ENCODE measurements at places on chromosomes 5 and 9.

DNA sequence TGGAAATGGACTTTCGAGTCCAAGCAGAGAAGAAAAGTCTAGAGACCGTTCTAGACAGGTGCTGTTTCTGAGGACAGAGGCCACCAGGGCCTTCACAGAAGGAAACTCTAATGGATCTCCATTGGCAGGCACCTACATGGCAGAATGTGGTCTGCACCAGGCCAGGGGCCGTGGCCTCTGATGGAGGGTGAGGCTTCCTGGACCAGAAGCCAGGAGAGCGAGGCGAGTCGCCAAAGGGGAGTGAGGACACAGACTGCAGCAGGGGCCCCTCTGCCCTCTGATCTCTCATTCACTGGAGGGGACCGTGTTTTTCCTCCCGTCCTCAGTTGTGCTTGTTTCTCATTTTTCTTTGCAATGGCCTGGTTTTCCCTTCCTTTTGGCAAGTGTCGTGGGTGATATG lies 41.1 kb downstream of the ALG2 start:
- DNase-seq, result no peak

GRCh38 chr9:110728058-110728457 lies 59.5 kb downstream of the MUSK start:
- DNase-seq, result no peak

DNA sequence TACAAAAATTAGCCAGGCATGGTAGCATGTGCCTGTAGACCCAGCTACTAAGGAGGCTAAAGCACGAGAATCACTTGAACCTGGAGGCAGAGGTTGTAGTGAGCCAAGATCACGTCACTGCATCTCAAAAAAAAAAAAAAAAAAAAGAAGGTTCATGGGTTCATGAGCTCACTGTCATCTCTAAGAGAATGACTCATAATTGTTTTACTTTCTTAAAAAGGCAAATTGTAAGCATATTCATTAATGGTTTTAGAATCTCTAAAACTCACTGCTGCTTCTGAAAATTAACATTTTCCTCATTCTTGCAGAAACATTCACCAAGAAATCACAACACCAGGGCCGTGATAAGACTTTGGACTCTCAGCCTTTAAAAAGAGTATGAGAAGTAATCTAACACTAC lies 103.6 kb downstream of the GNA14 start:
- no peak for DNase-seq

DNA sequence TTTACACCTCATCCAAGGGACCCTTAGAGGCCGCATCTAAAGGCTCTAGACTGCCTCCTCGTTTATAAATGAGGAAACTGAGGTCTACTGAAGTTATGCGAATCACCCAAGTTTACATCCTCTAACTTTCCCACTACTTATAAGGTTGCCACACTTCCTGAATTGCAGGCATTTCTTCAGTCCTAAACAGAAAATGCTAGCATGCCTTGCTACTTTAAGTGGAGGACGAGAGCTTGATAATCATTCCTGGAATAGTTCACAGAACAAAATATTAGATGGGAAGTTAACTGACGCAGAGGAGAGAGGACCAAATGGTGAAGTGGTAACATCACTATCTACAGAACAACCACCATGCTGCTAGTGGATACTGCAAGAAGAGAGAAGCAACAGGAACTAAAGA lies 85.8 kb downstream of the GNAQ start:
- DNase-seq, result no peak

DNA sequence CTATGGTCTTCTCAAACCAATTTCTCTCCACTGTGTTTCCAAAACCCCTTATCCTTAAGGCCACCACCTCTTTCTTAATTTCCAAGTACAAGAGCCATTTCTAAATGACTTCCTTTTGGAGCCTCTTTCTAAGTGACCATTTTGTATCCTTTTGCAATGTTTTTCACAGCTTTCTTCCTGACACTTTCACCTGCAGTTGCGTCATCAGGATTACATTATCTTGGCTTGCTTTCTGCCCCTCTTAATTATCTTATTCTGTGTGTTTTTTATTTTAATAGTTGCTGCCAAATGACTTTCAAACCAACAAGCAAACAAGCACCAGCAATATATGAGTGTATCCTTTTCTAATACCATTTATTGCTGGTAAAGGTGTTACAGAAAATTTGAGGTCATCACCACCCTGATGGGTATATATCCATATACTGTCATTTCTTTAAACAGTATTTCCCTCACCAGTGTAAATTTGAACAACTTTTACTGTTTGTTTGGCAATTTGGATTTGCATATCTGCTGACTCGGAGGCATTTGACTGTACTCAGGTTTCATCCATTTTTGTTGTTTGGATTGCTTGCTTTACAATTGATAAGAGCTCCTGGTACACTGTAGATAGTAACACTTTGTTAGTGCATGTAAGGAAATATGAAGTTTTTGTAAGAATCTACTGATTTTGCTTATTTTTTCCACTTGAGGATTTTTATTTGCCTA lies 5.4 kb upstream of the ANXA1 start:
- no peak for DNase-seq

GRCh38 chr5:64165500-64166200 lies at the start of gene RNF180:
Gene RNF180 (plus strand): TSS chr5:64165843. CDS start chr5:64200808, 34,965 bp downstream.
- no peak for DNase-seq

DNA sequence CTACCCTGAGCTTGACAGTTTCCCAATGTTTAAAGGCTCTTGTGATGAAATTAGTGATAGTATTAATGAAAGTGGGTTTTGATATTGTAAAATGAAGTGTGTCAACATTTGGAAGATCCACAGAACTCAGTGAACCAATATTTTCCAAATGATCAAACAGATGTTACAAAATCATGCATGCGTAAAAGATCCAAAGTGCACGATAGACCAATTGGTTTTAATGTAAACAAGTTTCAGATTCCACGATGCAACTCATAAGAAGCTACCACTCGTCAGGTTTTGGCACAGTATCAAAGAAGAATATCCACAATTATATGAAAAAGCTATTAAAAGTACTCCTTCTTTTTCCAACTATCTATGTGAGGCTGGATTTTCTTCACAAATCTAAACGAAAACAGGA lies 82.3 kb downstream of the SLC38A9 start:
- no peak for DNase-seq

GRCh38 chr5:52638732-52639131 lies 149.0 kb upstream of the ITGA1 start:
- DNase-seq, result no peak

DNA sequence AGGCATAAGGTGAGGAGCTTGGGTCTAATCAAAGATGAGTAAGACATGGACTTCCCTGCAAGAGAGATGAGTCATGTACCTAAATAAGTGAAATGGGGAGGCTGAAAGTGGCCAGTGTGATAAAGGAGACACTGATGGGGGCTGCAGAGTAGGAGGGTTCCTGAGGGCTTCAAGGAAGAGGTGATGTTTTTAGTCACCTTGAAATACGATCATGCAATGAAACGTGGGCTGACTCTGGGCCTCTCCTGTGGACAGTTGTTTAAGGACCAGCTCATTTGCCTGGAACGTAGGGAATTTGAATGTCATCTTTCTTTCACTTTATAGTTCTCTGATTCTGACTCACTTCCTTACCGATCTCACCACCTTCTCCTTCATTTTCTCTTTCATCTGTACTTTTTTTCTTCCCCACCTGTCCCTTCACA lies 49.6 kb upstream of the CPLX2 start:
- DNase-seq, result no peak

- DNase-seq, result no peak
Measured at GRCh38 chr5:143569722-143570567, 166.5 kb upstream of the NR3C1 start.

DNA sequence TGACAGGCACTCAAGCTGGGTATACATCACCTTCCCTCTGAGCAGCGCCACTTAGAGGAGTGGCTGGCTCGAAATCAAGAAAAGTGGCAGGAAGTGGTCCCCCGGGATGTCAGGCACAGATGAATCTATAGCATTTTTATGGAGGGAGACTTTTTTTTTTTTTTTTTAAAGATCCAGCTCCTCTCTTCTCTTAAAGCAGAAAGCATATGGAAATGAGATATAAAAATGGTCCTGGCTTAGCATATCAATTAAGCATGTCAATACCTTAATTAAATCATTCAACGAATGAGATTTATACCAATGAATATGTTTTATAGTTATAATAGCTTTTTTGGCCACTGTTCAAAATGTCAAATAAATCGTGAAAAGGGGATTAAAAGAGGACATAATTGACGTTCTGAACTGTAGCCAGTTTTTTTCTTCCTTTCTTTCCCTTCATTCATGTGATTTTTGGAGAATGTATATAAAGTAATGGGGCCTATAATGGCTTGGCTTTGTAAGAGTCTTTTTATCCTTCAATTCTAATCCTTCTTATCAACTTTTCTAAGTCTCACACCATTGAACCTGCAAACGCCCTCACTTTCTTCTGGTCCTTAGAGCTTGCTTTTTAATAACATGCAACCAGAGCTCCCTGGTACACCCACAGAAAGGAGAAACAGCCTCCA lies 319.2 kb upstream of the PANK3 start:
- no peak for DNase-seq

DNA sequence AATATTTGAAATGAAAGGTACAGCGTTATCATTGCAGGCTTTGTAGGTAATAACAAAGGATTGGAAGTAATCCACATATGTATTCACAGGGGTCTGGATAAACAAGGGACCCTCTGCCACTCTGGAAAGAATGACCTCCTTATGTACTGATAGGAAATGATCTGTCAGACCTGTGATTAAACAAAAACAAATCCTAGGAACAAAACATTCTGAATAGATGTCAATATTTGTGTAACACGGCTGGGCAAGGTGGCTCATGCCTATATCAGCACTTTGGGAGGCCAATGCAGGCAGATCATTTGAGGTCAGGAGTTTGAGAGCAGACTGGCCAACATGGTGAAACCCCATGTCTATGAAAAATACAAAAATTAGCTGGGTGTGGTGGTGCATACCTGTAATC lies 42.3 kb downstream of the NSUN2 start:
- DNase-seq, result peak; percentile 79

GRCh38 chr9:136764301-136764891 lies at the start of gene LCN15:
Gene LCN15 (minus strand): TSS chr9:136764518. CDS start chr9:136764488, 30 bp downstream.
- DNase-seq, result no peak

DNA sequence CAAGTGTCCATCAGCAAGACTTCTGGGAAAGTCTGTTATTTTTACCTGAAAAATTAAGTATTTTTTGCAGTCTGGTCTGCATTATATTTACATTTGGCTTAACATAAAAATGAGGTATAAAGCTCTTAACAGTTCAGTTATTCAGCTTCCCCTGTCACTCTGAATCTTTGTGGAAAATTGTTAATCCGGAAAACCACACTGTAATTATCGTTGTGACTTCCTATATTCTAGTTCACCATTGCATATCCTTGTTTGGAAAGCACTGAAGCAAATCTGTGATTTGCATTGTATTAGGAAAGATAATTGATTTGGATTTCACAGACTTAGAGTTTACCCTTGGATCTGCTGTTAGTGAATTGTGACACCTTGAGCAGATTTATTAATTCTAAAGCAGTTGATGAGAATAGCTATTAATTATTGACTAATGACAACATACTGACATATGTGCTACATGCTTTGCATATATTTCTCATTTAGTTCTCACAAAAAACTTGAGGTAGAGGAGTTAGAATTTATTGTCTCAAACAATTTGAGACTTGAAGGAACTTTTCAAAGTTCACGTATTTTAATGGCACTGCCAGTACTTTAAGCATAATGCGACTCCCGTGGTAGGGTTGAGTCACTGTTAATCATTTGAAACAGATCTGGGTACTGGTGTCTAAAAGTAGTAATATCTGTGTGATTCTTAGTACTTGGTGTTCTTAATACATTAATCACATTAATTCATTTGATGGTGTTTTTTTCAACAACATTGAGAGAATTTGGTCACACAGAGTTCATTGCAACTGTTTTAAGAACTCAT lies 71.8 kb upstream of the LRRC70 start:
- no peak for DNase-seq

GRCh38 chr5:123800640-123801039 lies 288.7 kb downstream of the CSNK1G3 start:
- DNase-seq, result no peak

- DNase-seq, result no peak
Measured at GRCh38 chr9:71270554-71270953, 149.1 kb upstream of the TRPM3 start.

- no peak for DNase-seq
Measured at GRCh38 chr9:68429631-68430030, 73.2 kb downstream of the PGM5 start.

GRCh38 chr9:121860744-121861143 lies 209.3 kb downstream of the DAB2IP start:
- no peak for DNase-seq

GRCh38 chr9:24776226-24776625 lies 230.5 kb upstream of the IZUMO3 start:
- DNase-seq, result no peak

DNA sequence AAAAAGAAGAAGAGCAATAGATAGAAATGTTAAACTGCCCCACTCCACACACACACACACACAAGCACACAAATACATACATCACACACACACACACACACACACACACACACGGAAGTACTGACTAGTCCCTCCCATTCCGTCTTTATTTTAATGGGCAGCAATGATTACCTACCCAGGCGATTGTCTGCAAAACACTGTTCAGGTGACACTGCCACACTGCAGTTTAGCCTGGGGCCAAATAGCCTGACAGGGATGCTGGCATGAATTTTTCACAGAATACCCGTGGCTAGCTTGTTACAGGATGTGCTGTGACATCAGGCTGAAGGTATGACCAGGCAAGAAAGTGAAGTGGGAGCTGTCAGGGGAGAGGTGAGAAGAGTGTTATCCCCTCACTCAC lies 86.9 kb downstream of the FRMD3 start:
- DNase-seq, result peak; percentile 16

- DNase-seq, result no peak
Measured at GRCh38 chr9:68541568-68541967, 885 bp upstream of the TMEM252 start.

GRCh38 chr5:93893075-93893474 lies 151.7 kb upstream of the POU5F2 start:
- DNase-seq, result peak; percentile 97

DNA sequence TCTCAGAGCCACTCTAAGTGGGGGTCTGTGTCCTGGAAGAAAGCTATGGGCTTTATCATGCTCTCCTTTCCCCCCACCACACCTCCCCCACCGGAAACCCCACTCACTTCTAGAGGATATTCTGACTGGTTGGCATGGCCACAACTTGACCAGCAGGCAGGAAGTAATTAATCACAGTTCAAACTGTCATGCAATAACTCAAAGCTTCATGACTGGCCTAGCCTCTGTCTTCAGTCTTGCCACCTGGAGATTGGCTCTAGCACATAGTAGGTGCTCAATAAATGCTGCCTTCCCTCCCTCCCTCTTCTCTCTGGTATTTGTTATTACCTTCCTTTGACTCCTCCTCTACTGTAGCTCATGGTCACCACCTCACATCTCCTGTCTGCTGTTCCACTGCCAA lies 124.7 kb downstream of the GABBR2 start:
- DNase-seq, result no peak

DNA sequence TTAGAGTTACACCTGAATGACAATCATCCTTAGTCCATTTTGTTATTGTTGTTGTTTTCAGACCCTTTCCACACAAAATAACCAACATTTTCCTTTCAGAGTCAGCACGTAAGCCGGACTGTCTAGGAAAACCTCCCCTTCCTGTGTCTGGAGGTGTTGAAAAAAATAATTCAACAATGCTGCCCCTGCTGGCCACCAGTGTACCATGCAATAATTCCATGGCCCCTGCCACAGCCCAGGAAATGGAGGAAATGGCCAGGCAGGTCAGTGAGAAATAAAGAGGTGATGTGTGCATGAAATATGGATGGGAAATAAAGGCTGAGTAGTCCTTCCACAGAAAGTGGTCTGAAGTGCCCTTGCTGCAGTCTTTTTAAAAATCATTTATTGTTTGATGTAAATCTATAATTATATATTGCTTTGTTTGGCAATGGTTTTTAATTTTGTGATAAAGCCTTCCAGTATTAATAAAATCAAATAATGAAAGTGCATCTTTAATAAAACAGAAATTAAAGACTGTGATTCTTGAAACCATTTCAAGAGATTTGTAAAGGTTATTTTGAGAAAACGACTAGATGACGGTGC lies 152.8 kb upstream of the PAPPA start:
- DNase-seq, result no peak
